ENCODE measurements at places on chromosomes 1 and 21.

- DNase-seq, result no peak
These were observed 50.6 kb downstream of the LMO4 start for GRCh38 chr1:87379306-87379705.

DNA sequence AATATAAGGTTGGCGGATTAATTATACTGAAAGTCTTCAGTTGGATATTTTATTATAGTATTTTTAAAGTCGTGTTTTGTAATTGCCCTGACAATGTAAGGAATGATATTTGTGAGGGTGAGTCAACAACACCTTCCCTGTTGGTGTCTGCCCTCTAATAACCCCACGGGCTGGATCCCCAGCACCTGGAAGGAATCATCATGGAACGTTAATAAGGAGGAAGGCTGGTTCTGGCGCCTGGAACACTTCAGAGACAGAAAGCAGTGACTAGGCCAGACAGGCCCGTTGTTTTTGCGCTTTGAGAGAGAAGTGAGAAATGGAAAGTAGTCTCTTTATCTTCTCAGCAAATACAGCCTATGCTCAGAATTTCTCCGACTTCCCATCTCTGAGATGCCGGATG is 31.6 kb downstream of the TEX35 start:
- no peak for DNase-seq

DNA sequence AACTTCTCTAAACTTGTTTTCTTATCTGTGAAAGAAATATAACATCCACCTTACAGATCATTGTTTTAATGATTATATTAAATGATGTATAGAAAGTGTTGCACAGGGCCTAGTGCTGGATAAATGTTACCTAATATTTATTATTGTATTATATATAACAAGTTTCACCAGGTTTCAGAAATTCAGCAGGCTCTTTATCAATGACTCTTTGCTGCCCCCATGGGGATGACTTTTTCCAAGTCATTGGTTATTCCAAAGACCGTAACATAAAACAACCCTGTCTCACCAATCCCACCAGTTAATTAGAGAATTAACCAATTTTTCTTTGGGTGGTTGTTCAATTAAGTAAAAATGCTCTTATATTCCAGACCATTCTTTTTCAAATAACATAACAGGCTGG is 7.3 kb upstream of the DEDD start:
- peak; percentile 53 for DNase-seq

GRCh38 chr1:3070644-3071564 is 1.9 kb downstream of the PRDM16 start:
- no peak for DNase-seq

GRCh38 chr1:11885916-11886315 is 27.2 kb upstream of the NPPB start:
- no peak for DNase-seq

- DNase-seq, result no peak
These were observed 213.4 kb upstream of the PTBP2 start for GRCh38 chr1:96508233-96508632.

- no peak for DNase-seq
These were observed 18.9 kb downstream of the NPR1 start for GRCh38 chr1:153697191-153698019.

GRCh38 chr21:41600116-41600515 is 92.2 kb upstream of the TMPRSS2 start:
- no peak for DNase-seq

- DNase-seq, result no peak
These were observed 206.5 kb downstream of the NRIP1 start for GRCh38 chr21:14858311-14858710.

DNA sequence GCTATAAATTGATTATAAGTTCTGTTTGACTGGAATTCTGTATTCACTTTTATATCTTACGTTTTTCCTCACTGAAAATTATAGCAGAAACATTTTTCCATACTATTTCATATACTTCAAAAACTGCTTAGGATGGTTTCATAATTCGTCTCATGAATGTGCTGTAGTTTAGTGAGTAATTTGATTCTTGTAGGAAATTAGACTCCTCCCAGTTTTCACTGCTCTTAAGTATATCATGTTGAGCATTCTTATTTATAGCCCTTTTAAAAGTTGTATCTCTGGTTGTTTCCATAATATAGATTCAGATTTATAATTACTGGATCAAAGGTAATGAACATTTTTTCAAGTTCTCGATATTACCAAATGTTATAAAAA is 250.6 kb downstream of the FMN2 start:
- no peak for DNase-seq

GRCh38 chr1:109466452-109467300 is at the start of gene SYPL2:
TSS of gene SYPL2 (plus strand) at chr1:109466546. CDS start at chr1:109466844, 298 bp downstream.
- peak; percentile 62 for DNase-seq

DNA sequence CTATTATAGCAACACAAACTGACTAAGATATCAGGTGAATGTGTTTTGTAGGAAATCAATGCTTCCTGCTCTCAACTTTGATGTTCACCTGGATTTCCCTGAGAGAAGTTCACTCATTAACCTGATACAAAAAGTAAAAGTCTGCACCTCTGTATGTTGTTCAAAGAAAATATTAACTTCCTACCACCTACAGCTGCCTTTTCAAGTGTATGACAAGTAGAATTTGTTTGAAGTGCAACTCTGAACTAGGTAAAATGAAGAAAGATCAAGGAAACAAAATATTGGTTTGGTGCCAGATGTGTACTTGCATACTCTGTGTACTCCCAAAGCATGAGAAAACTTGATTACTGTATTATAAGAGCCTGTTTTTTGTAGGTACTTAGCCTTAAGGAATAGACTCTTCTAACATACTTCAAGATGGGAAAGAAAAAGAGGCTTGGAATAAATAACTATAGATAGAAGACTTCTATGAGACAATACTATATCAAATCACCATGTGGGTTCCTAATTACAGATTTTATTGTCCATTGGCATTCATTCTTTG is 193.4 kb downstream of the APP start:
- DNase-seq, result no peak

DNA sequence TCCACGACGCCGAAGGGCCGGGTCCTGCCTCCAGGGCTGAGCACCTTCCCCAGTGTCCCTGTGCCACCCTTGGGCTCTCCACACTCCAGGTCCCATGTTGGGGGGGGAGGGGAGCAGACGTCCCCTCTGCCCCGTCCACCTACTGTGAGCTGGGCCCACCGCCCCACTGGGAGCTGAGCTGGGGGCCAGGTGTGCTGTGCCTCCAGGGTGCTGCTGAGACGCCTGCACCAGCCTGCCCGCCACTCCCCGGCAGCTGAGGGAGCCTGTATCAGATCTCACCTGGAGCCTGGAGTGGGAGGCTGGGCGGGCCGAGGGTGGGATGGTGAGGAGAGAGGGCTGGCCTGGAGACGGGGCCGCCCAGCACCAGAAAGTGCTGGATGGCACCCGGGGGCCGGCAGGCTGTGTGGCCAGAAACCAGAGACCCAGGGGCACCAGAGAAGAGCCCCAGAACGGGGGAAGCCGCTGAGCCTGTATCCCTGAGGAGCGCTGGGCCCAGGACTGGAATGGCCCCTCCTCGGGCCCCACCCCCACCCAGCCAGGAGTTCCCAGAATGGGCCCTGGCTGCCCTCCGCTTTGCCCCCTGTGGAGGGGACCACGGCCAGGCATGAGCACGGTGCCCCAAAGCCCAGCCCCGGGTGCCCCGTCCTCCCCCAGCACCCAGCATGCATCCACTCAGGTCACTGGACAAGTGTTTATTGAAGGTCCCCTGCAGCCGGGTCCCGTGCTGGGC is 3.4 kb downstream of the TNFRSF18 start:
- DNase-seq, result no peak

GRCh38 chr1:241459186-241459802 is 60.3 kb downstream of the FH start:
- DNase-seq, result no peak

DNA sequence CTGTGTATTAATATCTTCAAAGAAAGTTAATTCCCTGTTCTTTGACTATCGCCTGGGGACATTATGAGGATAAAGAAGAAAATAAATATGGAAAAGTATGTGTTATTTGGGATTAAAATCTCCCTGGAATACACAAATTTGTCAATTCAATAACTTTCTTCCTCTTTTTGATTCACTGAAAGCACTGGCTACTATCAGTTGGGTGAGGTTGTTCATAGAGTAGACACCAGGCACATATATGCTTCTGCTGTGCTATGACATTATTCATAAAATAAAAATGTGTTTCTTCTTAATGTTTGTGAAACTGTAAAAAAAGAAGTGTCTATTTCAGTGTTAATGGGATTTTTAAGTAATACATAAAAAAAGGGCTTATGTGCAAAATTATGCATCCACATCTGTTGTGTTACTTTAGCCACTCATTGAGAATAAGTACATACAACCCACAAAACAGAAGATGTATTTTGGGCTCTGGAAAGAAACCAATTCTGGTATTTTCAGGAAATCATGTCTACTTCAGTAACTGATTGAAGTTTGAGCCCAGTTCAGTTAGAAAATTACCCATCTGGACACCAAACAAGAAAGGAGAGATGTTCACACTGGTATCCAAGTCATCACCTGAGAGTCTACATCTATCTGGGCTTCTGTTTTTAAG is 169.4 kb downstream of the GABPA start:
- no peak for DNase-seq

DNA sequence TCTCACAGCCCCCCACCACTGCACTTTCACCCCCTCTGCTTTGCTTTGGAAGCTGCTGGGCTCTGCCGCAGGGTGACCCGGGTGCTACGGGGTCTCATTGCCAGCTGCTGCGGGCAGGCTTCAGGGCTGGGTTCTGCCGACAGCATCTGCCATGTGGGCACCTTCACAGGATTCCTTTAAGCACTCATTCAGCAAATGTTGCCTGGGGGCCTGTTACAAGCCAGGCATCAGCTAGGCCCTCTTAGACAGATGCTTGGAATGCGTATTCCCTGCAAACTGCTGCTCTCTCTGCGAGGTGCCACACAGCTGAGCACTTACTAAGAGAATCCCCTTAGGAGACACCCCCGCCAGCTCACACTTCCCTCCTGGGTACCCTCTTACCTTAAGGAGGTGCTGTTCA is 29.2 kb downstream of the COL16A1 start:
- DNase-seq, result no peak

DNA sequence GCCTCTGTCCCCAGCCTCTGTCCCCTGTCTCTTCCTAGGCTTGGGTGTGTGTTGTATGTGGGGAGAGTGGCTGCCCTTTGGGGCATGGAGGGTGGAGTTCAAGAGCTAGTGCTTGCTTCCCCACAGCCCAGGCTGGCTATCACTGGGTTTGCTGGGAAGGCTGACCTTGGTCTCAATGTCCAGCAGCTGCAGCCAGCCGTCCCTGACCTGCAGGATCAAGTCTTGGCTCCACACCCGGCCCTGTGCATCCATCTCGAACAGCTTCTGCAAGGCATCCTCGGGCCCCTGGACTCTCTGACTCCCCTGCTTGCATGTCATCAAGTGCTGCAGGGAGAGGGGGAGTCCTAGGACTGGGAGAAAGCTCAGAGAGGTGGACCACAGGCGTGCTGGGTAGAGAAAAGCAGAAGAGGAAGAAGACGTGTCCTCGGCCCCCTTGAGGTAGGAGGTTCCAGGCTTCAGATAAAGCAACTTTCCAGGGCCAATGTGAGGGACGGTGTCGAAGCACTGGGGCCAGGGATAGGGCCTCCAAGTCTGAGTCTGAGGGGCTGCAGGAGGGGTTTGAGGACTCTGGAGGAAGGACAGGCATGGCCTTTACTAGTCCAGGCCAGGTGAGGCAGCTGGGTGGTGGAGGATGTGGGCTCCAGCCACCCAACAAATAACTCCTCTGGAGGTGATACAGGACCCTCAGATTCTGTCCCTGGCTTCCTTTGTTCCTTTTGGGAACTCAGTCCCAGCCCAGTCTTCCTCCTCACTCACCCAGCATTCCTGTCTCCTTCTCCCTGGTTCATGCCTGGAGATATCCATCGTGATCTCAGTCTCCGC is 4.0 kb downstream of the EPS8L3 start:
- no peak for DNase-seq

DNA sequence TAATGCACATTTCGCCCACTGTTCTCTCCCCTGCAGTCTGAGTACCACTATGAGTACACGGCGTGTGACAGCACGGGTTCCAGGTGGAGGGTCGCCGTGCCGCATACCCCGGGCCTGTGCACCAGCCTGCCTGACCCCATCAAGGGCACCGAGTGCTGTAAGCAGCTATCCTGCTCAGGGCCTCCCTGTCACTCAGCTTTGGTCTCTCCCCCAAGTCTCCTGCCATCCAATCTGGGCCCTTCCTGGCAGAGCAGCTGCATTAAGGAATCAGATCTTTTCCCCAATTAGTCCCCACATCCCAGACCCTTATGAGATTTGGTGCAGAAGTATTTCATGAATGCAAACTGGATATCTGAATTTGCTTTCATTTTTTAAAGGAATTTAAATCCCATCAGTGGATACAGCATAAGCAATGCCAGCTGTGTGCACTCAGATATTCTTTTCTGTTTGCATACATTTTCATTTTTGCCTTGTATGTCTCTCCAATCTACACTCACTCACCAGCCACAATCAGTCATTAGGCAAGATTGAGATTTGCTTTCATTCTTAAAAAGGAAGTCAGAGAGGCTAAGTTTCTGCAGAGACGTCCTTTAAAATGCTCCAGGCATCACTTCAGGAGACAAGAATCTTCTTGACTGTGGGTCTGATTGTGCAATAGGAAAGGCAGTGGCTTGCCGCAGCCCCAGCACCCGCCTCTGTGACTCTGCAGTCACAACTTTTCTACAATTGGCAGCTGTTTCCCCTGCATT is 48.1 kb downstream of the ELAPOR1 start:
- peak; percentile 26 for DNase-seq

DNA sequence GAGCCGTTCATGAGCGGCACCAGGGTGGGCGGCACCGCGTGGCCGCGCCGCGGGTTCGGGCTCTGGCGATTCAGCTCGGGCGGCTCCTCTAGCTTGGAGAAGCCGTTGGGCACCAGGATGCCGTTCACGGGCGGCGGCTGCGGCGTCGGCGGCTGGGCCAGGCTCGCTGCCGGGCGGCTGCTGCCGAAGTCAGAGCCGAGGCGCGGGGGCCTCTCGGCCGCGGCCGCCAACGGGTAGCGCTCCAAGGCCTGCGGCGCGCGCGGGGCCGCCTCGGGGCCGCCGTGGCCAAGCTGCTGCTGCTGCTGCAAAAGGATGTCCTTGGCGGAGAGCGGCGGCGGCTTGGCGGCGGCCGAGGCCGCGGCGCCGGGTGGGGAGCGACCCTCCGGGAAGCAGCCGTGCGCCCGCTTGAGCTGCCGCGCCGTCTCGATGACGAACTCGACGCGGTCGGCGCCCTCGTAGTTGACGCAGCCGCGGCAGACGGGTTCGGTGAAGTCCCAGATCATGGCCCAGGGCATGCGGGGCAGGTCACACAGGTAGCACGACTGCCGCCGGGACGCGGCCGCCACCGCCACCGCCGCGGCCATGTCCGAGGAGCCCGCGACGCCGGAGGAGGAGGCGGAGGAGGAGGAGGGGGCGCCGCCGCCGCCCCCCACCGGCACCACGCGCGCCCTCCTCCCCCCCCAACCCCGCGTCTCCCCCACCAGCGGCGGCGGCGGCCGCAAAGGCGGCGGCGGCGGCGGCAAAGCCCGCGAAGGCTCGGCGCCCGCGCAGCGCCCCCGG is 877 bp downstream of the IRF2BP2 start:
- DNase-seq, result no peak

DNA sequence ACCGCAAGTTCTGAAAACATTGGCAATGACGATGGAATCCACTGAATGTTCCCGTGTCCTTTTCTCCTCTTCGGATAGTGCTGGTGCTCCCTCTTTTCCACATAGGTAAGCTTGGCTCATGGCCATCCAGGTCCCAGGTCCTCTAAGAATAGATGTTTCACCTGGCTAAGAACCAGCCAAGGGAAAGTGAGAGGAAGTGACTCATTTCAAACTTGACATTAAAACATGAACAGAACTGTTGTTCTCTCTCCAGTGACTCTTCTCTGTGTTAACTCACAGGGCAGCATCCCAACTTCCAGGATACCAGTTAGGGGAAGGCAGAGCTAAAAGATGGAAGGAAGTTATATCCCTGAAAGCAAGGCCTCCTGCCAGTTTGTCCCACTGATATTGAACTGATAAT is 493.8 kb upstream of the CHRM3 start:
- DNase-seq, result no peak

- no peak for DNase-seq
These were observed 1.9 kb downstream of the TTF2 start for GRCh38 chr1:117061986-117062415.

Measured in HuH-7 (cell line).